ENCODE measurements at places on chromosomes 6 and 20. TPM values are rescaled to one million over a fixed set of nuclear protein-coding genes. Genes with fewer than 3 reads are reported as not detected.

GRCh38 chr6:113381959-113382358 is 475.2 kb upstream of the MARCKS start:
- DNase-seq = no peak
- H3K36me3 ChIP-seq = no peaks in the 10 kb centered on the region
- H3K4me3 ChIP-seq = no peak overlapping the region
- H3K27ac ChIP-seq = no peak overlapping the region

GRCh38 chr6:86147859-86148258 is 505.2 kb upstream of the SYNCRIP start:
- no peaks in the 10 kb centered on the region for H3K36me3 ChIP-seq
- no peak overlapping the region for H3K4me3 ChIP-seq
- DNase-seq = no peak
- no peak overlapping the region for H3K27ac ChIP-seq

- H3K27ac ChIP-seq = no peak overlapping the region
- no peaks in the 10 kb centered on the region for H3K4me1 ChIP-seq
- H3K4me3 ChIP-seq = no peak overlapping the region
- no peaks in the 10 kb centered on the region for H3K36me3 ChIP-seq
- no peak for DNase-seq
Measured at GRCh38 chr6:45386501-45386900, 8.8 kb upstream of the SUPT3H start.

- H3K27ac ChIP-seq = peak overlapping the region; percentile 38
- no peaks in the 10 kb centered on the region for H3K27me3 ChIP-seq
- H3K4me3 ChIP-seq = no peak overlapping the region
- H3K4me1 ChIP-seq = peaks cover 85% of the 10 kb centered on the region
- DNase-seq = no peak
Measured at GRCh38 chr20:50144362-50144761, 9.2 kb downstream of the PEDS1 start.

- peak overlapping the region; percentile 0 for H3K27ac ChIP-seq
- no peaks in the 10 kb centered on the region for H3K36me3 ChIP-seq
- no peak for DNase-seq
- no peak overlapping the region for H3K4me3 ChIP-seq
Measured at GRCh38 chr6:156557251-156557910, 219.8 kb upstream of the ARID1B start.

DNA sequence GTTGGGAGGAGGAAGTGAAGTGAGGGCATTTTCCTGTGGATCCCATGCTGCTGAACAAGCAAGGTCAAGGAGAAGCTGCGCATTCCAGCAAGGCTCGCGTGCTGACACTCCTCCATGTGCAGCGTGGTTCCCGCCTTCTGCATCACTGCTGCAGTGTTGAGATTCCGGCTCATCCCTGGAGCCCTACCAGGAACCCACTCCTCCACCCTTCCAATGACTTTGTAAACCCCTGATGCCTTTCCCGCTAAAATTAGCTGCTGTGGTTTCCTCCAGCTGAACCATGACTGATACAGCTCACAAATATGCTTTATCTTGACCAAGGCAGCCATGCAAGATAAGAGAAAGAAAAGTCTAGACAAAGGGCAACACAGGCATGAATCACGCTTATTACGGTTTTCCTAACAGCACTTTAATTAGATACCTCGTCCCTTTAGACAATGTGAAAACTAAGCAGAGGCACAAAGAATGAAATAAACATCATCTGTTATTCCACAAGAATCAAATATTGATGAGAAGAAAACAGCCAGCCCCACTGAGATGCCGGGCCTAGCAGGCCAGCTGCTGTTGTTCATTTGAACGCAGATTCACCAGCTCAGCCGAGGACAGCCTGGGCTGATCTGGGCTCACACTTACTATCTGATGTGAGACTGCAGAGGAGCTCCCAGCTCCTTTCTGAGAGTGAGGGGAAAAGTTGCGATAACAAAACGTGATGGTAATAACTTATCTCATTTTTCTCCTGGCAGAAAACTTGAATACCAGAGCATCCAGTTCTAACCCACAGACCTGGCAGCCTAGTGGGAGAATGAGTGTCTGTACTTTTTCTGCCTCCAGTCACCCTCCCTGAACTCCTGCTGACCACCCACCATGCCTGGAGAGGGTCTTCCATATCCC is 14.2 kb upstream of the BNIP5 start:
- no peak for DNase-seq
- no peaks in the 10 kb centered on the region for H3K36me3 ChIP-seq
- H3K4me3 ChIP-seq = no peak overlapping the region
- H3K27ac ChIP-seq = peak overlapping the region; percentile 14
- H3K27me3 ChIP-seq = peaks cover 4% of the 10 kb centered on the region
- peaks cover 14% of the 10 kb centered on the region for H3K4me1 ChIP-seq

- H3K36me3 ChIP-seq = peaks cover 3% of the 10 kb centered on the region
- no peak overlapping the region for H3K4me3 ChIP-seq
- no peaks in the 10 kb centered on the region for H3K27me3 ChIP-seq
- peaks cover 25% of the 10 kb centered on the region for H3K4me1 ChIP-seq
- no peak for DNase-seq
Measured at GRCh38 chr20:32285621-32286371, 8.3 kb downstream of the KIF3B start.

DNA sequence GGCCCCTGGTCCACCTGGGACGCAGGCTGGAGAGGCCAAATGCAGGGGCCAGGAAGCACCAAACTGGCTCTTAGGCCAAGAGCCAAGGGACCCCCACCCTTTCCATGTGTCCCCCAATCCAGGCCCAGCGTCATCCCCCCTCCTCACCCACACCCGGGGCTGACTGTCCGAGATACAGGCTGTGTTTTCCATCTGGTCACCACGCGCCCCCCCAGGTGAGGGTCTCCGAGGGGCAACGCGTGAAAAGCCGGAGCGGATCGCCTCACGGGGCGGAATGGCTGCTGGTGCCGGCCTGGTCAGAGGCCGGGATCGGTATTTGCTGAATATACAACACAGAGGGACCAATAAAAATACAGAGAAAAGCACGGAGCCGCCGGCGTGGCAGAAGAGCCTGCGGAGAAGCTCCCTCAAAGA is 5.2 kb upstream of the ABHD16B start:
- H3K4me3 ChIP-seq = no peak overlapping the region
- H3K36me3 ChIP-seq = peaks cover under 1% of the 10 kb centered on the region
- H3K4me1 ChIP-seq = peaks cover 65% of the 10 kb centered on the region
- H3K27me3 ChIP-seq = peaks cover 5% of the 10 kb centered on the region
- peak overlapping the region; percentile 67 for H3K27ac ChIP-seq

Gene ACTR5
- total RNA-seq = 6.0 TPM

Gene ULBP1
- total RNA-seq = 2.0 TPM

Gene HLA-E
- 1,079 TPM for total RNA-seq

Gene PROKR2
- total RNA-seq = not detected

Gene LAMA5
- total RNA-seq = 282 TPM

Gene SERPINB1
- 125 TPM for total RNA-seq

Gene CDK5RAP1
- total RNA-seq = 23.2 TPM
